ENCODE measurements at places on chromosomes 11 and 22.

- no peak for DNase-seq
Observed at GRCh38 chr22:43310311-43310710, 32.9 kb downstream of the SCUBE1 start.

DNA sequence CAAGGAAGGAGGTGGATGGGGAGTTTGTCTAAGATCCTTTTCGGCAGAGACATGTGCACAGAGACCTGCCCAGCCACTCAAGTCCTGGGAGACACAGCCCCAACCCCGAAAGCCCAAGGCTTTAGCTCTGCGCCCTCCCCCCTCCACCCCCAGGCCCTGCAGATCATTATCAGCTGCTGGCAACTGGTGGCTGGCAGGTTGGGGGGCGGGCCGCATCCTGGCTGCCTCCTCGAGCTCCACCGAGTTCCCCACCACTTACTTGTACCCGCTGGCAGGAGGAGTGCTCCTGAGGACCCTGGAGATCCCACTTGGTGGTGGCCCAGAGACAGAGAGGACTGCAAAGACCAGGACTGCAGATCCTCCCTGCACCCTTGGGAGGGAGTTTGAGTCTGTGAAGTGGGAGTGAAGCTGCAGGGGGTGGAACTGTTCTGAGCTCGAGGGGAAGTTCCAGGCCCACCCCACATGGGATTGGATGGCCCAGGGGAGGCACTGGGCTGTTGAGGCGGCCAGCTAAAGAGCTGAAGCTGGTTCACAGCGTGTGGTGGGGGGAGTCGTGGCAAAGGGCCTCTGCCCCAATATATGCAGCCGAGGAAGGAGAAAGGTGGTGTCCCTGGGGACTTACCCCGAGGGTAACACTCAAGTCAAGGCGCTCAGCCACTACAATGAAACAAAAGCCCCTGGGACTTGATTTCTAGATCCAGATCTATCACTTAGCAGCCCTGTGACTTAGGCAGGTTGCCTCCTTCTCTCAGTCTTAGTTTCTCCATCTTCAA is 19.9 kb upstream of the CCDC86 start:
- no peak for DNase-seq

DNA sequence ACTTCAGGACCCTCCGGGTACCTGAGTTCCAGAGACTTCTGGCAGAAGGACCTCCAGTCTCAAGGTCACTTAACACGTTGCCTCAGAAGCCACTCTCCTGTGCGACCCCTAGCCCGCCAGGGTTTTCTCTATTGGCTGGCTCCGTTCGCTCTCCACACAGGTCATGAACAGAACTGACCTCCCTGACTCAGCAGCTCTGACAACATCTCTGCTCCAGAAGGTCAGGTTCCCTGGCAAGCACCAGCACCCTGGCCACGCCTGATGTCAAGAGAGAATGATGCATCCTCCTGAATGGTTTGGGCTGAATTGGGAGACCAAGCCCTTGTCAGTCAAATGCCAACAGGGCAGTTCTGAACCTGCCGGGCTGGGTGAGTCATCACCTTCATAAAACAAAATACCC is 84.3 kb upstream of the TMEM45B start:
- DNase-seq: no peak

- DNase-seq: no peak
Observed at GRCh38 chr11:127733552-127733951, 733.0 kb upstream of the KIRREL3 start.

DNA sequence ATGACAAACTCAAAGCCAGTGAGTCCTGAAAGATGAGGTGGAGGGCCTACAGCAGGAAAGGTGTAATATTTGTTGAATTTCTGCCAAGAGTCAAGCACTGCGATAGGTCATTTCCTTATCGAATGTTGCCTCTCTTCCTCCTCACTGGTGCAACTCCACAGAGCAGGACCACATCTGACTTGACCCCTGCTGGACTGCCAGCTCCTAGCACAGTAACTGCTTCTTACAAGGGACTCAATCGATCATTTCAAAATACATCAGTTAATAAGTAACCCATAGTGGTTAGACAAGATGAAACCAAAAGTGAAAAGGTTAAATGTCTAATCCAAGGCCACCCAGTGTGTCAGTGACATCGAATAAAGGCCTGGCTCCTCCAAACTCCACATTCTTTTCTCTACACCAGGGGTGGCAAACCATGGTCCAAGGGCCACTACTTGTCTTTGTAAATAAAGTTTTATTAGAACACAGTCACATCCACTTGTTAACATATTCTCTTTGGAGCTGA is 98.5 kb upstream of the CSNK2A3 start:
- no peak for DNase-seq

GRCh38 chr22:25970999-25971811 is 198.1 kb upstream of the SEZ6L start:
- no peak for DNase-seq

DNA sequence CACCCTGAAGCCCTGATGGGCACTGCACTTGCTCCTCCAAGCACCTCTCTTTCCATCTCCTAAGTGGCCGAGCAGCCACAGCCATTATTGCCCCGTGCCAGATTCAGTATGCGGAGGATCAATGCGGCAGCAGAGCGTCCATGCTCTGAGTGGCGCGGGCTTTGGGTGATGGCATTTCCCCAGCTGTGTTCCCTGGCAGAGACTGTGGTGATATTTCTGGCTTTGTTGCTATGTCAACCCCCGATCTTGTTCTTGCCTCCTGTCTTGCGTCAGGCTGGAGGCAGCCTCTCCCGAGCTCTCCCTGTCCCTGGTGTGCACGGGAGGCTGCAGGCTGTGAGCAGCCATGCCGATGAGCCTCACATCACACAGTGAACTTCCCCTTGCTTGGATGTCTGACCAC is 1018.6 kb downstream of the TBC1D22A start:
- no peak for DNase-seq

DNA sequence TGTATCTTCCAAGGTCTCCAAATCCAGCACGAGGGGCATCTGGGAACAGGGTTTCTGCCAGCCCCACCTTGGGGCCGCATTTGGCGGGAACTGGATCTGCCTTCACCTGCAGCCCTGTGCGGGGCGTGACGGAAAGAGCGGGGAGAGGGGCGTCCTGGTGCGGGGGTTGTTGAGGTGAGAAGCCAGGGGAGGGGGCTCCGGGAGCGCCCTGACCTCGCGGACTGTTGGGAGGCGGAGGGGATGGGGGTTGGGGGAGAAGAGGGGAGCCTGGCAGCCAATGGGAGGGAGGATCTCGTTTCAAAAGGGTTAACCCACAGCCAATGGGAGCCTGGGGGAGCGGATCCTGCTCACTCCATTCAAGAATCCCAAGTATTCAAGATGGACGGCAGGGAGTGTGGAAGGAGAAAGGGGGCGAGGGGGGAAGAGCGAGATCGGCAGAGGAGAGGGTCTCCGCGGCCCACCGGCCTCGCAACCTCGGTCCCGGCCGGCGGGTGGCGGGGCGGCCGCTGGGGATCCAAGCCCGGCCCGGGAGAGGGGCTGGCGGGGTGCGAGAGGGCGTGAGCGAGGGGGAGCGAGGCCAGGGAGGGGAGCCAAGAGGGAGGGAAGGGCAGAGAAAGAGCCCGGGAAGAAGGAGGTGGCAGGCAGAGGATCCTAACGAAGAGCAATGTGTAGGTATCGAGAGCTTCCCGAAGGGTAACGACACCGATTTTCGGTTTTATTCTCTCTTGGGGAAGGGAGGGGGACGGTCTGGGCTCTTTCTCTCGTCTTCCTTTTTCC is 11.5 kb downstream of the YPEL4 start:
- peak; percentile 79 for DNase-seq

DNA sequence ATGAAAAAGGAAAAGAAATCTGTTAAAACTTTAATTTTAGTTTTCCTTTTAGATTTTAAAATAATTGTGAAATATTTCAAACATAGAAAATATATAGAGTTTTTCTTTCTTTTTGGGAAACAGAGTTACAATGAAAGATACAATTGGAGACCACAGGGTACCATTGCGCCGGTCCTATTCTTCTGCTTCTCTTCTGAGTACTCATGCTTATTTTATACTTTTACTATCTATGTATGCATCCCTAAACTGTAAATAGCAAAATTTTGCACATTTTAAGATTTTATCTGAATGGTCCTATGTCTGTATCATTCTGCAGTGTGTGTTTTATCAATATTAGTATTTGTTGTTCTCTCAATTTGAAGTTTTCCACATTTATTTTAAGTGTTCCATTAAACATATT is 65.0 kb downstream of the EHF start:
- no peak for DNase-seq

DNA sequence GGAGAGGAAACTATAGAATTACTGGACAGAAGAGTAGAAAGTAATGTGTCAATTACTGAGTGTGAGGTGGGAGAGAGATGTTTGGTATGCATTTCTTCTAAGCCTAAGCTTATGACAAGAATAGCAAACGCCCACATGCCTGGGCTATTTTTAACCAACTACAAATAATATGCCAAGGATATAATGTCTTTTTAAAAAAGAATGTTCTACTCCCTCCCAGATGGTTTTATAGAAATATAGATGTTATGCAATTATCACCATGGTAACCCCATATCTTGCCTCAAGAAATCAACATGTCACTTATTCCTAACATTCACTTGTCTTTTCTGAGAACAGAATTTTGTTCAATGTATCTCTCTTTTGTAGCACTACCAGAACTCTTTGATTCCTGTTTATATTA is 996.7 kb upstream of the CHORDC1 start:
- no peak for DNase-seq

- DNase-seq: no peak
Observed at GRCh38 chr11:6681505-6681904, 1.6 kb downstream of the MRPL17 start.

DNA sequence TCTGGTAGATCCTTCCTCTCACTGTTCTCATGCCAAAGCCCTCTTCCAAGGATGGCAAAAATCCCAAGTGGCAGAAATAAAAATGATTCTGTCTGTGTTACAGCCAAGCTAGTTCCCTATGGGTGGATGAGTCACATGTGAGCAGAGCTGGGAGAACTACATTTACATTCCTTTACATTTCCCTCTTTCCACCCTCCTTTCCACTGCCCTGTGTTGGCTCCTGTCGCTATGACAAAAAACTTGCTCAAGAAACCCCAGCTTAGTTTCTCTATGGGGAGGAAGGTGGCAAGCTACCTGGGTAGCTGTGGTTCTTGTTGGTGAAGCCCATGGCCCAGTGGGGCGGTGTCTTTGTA is 10.2 kb upstream of the DDB2 start:
- DNase-seq: no peak

DNA sequence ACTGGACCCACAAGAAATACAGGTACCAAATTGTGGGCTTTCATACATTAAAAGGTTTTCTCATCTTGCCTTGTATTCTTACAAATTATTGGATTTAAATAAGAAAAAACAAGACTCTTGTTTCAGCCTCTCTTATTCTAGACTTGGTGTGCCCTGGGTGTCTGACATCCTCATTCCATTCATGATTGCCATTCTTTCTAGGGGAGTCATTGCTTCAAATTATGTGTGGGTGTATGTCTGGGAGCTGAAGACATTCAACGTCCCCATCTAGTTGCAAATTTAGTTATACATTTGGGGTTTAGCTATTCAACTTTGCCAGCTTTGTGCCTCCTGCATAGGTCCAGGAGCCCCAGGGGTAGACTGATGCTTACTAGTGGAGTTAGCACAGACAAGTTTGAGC is 18.1 kb downstream of the MAML2 start:
- no peak for DNase-seq

DNA sequence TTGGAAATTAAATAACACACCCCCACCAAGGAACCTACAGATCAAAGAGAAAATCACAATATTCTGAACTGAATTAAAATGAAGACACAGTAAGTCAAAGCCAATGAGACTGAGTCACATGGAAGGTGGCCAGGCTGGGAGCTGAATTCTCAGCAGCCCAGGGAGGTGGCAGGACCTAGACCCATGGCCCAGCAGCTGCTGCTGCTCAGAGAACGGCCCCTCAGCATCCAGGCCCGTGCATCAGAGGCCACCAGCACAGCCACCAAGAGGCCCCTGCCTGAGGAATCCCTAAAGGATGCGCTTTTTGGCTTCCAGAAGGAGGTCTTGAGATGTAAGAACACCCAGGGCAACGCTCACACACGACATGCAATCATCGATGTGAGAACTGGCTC is 35.0 kb downstream of the TBX1 start:
- DNase-seq: no peak
